NCI-H1694 (cell line): ENCODE measurements at places on chromosomes 13 and 19.

DNA sequence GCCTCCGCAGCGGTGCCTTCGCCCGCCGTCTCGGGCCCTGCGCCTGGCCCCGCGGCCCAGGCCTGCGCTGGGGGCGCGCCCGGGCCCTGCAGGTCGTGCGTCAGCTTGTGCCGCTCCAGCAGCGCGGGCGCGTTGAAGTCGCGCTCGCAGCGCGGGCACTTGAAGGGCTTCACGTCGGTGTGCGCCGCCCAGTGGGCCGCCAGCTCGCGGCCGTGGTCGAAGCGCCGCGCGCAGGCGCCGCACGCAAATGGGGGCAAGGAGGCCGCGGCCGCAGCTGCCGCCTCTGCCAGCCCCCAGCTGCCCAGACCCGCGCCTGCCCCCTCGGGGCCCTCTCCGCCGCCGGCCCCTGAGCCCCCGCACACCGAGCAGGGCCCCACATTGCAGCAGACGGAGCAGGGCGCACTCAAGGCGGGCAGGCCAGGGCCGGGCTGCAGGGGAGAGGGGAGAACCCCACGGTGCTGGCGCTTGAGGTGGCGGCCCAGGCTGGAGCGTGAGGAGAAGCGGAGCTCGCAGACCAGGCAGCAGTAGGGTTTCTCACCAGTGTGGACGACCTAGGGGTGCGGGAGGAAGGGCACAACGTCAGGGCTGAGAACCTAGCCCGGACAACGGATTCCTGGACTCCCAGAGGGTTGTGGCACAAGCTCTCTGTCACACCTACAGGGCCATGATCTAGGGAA is 6.1 kb downstream of the FIZ1 start:
- no peak for DNase-seq

GRCh38 chr19:30752201-30752600 is 380.0 kb downstream of the ZNF536 start:
- DNase-seq = no peak

DNA sequence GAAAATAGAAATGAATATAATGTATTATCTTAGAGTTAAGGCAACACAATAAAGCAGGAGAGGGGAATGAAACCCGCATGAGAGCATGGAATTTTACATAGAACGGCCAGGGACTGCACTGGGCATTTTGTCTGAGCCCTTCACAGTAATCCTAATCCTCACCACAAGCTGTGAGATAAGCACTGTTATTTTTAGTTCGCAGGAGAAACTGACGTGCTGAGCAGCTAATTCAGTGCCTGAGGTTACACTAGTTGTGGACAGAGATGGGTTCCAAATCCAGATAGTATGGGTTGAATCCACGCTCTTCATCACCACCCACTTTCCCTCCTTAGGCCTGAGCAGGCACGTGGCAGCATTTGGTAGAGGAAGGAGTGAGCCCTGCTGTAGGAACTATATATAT is 24.8 kb upstream of the ZNF527 start:
- no peak for DNase-seq

DNA sequence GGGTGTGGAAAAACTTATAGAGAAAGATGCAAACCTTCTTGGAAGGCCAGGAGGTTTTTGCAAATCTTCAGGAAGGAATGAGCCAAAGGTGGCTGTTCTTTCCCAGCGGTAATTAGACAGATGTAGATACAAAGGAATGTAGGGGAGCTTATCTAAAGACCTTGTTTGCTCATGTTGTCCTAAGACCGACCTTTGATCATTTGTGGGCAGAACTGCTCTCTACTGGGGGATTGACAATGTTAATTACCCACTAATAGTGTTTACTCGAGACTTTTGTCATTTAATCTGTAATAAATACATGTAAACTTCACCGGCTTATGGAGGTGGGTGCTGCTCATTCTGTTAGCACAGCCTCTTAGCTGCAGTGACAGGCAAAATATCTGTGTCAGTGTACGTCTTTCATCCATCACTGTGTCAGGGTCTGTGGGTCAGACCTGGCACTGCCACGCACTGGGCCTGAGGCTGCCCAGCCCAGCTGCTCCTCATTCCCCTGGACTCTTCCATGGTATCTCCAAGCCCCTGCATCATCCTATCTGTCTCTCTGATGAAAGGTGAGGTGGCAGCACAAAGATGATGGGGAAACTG is 68.3 kb downstream of the ZNF431 start:
- no peak for DNase-seq
